Aorta (tissue), 5 donors: ENCODE measurements at places on chromosomes 1 and 21. TPM values are rescaled to one million over a fixed set of nuclear protein-coding genes. Genes with fewer than 3 reads are reported as not detected.

ASCL5 gene
- not detected for total RNA-seq

CENPL gene
- 4.5 TPM for total RNA-seq

BGLAP gene
- not detected for total RNA-seq

COA6 gene
- 12.3 TPM for total RNA-seq

KRTAP13-2 gene
- not detected for total RNA-seq

OR2AK2 gene
- total RNA-seq, result not detected

WASF2 gene
- total RNA-seq, result 164 TPM

AMPD1 gene
- total RNA-seq, result 0.52 TPM

DNA sequence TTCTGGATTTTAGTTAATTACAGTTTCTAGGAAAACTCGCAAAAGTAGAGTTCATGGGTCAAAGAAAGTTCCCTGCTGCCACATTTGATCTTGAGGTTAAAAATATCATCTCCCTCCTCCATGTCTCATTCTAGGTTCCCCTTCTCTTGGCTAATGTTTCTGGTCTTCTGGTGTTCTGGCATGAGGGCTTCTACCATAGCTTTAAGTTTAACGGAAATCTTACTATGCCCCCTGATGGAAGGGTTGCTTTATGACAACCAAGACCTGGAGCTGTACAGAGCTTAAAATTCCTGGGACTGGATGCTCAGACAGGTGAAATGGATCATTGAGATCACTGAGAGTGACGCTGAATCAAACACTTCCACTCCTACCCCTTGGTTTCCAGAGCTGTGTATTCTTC, 1881.7 kb downstream of the MRPL39 start:
- no peak for DNase-seq

- no peak for DNase-seq
Measured at GRCh38 chr1:167477986-167478385, 40.3 kb downstream of the CD247 start.

- DNase-seq, result no peak
Measured at GRCh38 chr1:85121744-85122143, 73.4 kb upstream of the MCOLN3 start.

- DNase-seq, result peak; percentile 55
Measured at GRCh38 chr1:9732123-9732971, 80.8 kb downstream of the PIK3CD start.

- no peak for DNase-seq
Measured at GRCh38 chr1:12085643-12086260, 22.6 kb downstream of the TNFRSF8 start.

DNA sequence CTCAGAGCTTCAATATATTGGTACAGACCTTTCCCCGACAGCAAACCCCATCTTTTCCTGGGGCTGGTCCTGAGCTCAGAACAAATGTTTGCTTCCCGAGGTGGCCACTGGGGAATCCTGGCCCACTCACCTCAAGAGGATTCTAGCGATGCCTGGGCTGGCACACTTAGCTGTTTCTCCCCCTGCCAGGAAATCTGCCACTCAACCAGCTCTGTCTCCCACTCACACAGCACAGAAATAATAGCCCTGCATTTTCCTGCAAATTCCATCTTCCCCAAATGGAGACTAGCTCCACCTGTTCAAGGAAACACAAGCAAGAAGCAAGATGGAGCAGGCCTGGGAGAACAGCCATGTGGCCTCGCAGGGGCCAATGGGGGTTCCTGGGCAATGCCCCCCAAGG, 21.1 kb downstream of the KCNN3 start:
- no peak for DNase-seq

- no peak for DNase-seq
Measured at GRCh38 chr1:113058941-113059706, 13.9 kb upstream of the LRIG2 start.

GRCh38 chr1:32910319-32910718, 9.1 kb upstream of the TMEM54 start:
- no peak for DNase-seq

DNA sequence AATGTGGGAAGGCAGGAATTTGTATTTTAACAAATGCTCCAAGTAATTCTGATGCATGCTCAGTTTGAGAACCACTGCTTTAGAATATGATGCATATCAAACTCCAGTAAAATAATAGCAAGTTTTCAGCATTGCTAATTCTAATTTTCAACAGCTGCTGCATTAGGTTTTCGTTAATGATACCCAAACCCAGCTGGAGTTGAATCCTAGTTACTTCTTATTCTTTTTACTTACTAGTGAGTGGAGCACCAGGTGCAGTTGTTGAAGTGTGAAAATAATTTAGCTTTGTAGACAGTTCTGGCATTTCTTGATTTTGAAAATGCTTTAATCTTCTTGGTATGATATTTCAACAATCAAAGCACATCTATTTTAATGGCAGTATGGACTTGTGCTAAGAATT, 138.5 kb downstream of the HS2ST1 start:
- no peak for DNase-seq

DNA sequence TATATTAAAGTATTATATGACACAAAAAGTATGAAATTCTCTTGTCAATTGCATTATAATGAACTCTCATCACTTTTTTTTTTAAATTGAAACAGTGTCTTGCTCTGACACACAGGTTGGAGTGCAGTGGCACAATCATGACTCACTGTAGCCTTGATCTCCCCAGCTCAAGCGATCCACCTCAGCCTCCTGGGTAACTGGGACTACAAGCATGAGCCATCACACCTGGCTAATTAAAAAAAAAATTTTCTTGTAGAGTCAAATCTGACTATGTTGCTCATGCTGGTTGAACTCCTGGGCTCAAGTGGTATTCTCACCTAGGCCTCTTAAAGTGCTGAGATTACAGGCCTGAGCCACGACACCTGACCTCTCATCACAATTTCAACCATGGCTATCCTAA, 259.3 kb downstream of the S1PR1 start:
- no peak for DNase-seq

GRCh38 chr1:227191607-227192006, 126.7 kb downstream of the CDC42BPA start:
- no peak for DNase-seq

DNA sequence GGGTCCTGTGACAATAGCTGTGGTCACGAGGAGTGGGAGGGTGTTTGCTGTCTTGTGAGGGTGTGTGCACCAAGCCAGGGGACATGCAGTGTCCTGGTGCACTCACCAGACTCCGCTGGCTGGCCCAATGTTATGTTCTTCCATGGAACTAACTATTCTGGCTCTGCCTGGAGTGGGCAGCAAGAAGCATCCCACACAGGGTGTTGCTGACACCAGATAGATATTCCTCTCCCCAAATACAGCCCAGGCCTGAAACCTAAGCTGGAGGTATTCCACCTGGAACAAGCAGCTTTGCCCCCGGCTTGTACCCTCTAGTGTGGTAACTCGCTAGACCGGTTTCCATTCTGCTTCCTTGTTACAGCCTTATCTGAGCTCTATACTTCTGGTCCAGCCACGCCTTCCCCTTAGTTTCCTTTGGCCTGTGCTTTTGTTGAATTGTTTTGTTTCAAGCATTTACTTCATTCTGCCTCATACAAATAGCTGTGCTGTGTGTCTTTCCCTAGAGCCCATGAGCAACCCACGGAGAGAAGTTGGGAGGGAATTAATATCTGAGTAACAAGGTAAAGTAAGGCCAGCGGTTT, 14.7 kb upstream of the LY9 start:
- DNase-seq, result no peak

- DNase-seq, result no peak
Measured at GRCh38 chr1:40782371-40782956, 1.1 kb upstream of the KCNQ4 start.

GRCh38 chr1:53501065-53502005, 42.1 kb downstream of the DMRTB1 start:
- peak; percentile 21 for DNase-seq
